ENCODE measurements at places on chromosomes 7 and 10.

- no peak for DNase-seq
These were observed 54.4 kb downstream of the STK17A start for GRCh38 chr7:43637114-43637806.

GRCh38 chr10:72648301-72648700, 22.4 kb upstream of the MICU1 start:
- DNase-seq = no peak

GRCh38 chr7:151859111-151859947, 17.6 kb downstream of the PRKAG2 start:
- DNase-seq = no peak

DNA sequence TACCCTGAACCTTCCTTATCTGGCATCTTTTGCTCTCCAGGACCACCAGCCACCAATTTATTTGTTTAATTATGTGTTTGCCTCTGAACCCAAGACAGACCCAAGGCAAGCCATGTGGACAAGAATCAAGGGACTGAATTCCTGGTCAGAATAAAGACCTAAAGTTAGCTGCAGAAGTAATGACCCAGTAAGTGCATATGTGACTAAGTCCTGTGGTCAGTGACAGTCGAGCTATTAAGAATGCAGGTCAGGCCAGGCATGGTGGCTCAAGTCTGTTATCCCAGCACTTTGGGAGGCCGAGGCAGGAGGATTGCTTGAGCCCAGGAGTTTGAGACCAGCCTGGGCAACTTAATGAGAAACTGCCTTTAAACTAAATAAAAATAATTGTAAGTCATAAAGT, 139.4 kb downstream of the CCDC71L start:
- no peak for DNase-seq

DNA sequence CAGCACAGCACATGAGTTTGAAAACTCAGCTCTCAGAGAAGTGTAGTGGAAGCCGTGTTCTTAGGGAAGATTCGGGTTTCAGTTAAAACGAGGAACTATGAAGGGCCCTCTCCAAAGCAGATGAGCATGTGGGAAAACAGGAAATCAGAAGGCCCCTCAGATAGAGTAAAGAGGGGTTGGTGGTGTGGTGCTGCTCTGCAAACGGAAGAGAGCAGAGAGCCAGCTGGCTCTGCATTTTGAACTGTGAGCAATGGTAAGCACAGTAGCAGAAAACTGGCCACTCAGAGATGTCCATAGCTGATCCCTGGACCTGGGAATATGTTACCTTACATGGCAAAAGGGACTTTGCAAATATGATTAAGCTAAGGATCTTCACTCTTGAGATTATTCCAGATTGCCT, 27.9 kb upstream of the CUL1 start:
- DNase-seq = no peak

DNA sequence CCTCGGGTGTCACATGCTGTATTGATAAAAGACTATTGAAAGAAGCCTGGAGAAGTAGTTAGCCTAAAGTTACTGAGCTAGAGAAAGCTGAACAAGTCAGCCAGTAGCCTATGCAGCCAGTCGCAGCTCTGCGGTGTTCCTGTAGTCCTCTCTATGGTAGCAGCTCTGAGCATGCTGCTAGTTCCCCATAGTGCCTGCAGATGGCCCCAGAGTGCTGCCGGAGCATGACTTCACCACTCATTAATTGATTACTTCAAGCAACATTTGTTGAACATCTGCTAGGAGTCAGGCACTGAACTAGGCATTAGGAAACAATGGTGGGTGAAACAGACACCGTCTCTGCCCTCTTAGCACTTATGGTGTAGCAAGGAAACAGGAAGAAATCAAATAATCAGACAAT, 422.7 kb downstream of the SORCS3 start:
- no peak for DNase-seq

DNA sequence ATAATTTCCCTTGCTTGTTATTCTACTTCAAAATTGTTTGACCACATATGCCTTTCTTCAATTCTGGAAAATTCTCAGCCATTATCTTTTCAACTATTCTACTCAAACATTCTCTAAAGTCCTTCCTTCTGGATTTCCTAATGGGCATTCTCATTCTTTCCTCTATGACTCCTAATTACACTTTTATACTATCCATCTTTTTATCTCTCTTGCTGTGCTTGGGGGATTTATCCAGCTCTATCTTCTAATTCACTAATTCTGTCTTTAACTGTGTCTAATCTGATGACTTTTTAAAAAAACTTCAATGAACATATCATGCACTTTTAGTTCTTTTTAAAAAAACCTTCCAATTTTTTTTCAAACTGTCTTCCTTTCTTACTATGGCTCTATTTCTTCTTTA, 38.4 kb downstream of the C10orf143 start:
- no peak for DNase-seq

DNA sequence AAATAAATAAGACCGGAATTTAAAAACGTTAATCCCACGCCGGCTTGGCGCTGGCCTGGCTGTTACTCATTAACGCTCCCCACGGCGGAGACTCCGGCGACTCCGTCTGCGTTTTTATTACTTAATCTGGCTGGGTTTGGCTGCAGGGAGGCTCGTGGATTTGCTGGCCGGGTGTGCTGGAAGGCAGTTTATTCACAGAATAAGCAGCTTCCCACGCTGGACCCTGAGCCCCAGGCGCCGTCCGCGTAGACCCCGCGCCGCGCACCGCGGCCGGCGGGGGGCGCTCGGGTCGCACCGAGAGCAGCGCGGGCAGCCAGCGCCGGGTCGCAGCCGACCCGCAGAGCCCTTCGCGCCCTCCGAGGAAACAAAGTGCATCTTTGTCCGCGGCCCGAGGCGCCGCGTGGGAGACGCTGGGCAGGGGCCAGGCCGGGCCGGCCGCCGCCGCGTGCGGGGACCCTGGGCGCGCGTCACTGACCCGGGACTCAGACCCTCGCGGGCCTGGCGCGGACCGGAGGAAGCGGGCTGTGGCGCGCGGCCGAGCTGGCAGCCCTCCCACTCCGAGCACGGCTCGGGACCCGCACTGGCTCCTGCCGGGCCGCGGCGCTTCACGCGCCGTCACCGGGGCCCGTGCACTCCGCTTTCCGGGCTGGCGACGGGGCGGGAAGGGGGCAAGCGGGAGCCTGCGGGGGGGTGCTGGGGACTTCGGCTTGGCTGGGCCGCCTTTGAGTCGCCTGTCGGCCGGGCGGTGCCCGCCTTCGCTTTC, 587 bp upstream of the GRK5 start:
- DNase-seq = peak; percentile 87

- DNase-seq = no peak
These were observed 27.9 kb upstream of the CDK14 start for GRCh38 chr7:90568213-90568612.

- peak; percentile 52 for DNase-seq
These were observed at the start of gene MXI1 for GRCh38 chr10:110207011-110207804. MXI1 (plus strand) TSS chr10:110207605; CDS start chr10:110207809, 204 bp downstream.

GRCh38 chr10:79283616-79284015, 63.7 kb upstream of the PPIF start:
- DNase-seq = no peak

- no peak for DNase-seq
These were observed 54.2 kb downstream of the METTL2B start for GRCh38 chr7:128530855-128531104.

GRCh38 chr10:84938117-84938905, 609.9 kb downstream of the CCSER2 start:
- no peak for DNase-seq

- no peak for DNase-seq
These were observed 73.0 kb upstream of the LEP start for GRCh38 chr7:128167791-128168666.

DNA sequence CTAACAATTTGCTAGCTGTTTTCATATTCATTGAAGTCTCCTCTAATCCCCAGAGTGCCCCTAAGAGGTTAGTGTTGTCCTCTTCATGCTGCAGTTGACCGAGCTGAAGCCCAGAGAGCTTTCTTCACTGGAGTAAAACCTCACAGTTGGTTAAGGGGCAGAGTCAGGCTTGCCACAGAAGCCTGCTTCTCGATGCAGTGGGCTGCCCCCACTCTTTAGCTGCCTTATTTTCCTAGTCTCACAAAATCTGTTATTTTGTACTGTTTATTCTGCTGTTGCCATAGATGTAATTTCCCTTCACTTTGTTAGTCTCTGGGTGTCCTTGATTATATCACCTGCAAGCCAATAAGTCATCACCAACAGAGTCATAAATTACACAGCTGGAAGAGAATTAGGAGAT, 56.3 kb upstream of the ZPBP start:
- DNase-seq = no peak

DNA sequence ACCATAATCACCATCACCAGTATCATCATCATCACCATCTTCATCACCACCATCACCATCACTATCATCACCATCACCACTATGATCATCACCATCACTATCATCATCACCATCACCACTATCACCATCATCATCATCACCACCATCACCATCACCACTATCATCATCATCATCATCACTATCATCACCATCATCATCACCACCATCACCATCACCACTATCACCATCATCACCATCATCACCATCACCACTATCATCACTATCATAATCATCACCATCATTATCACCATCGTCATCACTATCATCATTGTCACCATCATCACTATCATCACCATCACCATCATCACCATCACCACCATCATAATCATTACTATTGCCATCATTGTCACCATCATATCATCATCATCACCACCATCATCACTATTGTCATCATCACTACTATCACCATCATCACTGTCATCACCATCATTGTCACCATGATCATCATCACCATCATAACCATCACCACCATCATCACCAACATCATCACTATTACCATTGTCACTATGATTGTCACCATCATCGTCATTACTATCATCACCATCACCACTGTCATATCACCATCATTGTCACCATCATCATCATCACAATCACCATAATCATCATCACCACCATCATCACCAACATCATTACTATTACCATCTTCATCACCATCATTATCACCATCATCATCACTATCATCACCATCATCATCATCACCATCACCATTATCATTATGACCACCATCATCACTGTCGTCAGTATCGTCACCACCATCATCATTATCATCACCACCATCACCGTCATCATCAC, 154.7 kb downstream of the ACTR3B start:
- no peak for DNase-seq

Measured in activated B cell treated with CpG ODN at 0.5 μM for 24 hours (primary cell).